ENCODE measurements at places on chromosomes 13 and 19.

GRCh38 chr13:39565036-39565949 lies 37.7 kb downstream of the LHFPL6 start:
- no peak for DNase-seq

DNA sequence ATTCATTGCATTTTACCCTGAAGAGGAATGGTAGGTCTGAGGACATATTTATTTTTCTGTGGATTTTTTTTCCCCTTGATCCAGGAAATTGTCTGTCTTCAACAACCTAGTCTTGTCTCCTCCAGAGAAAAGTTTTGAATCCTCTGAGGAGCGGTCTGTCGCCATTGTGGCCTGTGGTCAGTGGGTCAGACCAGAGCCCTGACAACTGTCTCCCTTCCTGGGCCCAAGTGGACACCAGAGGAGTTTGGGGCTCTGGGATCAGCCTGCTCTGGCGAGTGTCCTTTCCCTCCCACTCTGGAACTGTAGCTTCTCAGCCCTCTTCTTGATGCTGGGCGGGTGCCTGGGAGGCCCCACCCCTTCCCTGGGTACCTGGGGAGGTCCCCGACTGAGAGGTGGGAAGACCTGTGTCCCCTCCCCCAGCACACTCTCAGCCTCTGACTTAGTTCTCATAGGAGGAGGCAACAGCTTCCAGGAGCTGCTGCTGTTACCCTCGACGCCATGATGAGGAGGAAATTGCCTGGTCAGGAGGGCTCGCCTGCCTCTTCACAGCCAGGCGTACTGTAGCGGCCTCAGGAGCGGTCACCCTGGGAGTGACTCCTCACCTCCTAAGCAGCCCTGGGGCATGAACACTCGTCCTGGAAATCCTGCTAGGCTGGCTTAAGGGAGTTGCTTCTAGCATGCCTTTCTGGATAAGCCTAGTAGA lies 110.3 kb downstream of the GGACT start:
- DNase-seq, result no peak

GRCh38 chr13:98075048-98075447 lies 67.8 kb upstream of the FARP1 start:
- DNase-seq, result no peak

DNA sequence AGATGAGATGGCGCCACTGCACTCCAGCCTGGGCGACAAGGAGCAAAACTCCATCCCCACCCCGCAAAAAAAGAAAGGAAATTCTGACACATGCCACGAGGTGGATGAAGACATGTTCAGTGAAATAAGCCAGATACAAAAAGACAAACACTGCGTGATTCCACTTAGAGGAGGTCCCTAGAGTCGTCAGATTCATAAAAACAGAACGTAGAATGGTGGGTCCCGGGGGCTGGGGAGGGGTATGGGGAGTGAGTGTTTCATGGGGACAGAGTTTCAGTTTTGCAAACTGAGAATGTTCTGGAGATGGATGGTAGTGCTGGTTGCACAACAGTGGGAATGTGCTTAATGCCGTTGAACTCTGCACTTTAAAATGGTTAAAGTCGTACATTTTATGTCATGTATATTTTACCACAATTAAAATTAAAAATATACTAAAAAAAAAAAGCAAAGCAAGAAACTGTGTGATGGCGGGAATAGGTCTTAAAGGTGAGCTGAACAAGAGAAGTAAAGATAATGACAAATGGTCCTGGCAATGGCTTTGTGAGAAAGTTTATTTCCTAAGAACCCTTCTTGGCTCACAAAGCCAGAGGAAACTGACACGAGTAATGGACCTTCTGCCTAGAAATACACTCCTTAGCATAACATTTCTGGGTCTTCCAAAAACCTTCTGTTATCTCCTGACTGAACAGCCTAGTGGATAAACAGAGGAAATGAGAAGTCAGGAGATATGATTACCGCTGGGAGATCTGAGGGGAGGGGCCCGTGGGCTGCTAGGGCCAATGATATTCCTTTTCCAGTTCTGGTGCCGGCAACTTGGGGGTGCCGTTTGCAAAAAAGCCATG lies 4.2 kb upstream of the SPC24 start:
- DNase-seq, result no peak

- no peak for DNase-seq
These were observed 665 bp upstream of the ATG4D start for GRCh38 chr19:10543059-10543419.

GRCh38 chr13:66501181-66501580 lies 729.0 kb downstream of the PCDH9 start:
- no peak for DNase-seq

GRCh38 chr19:13128583-13128982 lies 10.5 kb downstream of the NACC1 start:
- DNase-seq, result no peak

DNA sequence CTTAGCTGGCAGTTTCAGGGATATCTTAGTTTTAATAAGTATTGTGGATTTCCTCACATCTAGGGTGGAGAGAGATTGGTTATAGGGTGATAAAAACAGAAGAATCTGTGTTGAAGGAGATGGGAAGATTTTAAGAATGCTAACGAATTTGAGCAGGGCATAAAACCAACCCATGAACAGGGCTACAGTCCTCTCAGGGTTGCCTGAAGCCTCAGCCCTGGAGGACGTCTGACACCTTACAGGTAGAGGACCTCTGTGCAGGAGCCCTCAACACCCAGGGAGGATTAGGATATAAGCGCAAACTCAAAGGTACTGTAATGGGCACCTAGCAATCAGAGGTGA lies 461 bp upstream of the WASF3 start:
- DNase-seq, result no peak

- DNase-seq, result no peak
These were observed 75.9 kb downstream of the TNFSF11 start for GRCh38 chr13:42649831-42650230.

DNA sequence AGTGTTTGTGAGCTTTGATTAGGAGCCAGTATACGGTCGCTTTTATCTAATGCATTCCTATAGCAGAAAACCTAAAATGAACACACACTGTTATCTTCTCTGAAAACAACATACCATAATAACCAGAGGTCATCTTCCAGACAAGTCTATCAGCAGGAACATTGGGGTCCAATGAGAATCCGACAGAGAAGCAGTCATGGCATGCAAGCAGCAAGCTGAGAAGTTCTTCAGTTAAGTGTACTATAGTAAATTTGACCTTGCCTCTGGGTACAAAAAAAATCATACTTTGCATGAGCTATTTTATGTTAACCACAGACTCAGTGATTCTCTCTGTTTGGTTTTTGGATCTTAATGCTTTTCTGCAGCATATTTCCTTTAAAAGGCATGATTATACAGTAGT lies 1505.1 kb downstream of the PCDH9 start:
- DNase-seq, result no peak

- no peak for DNase-seq
These were observed 3.0 kb upstream of the LGALS14 start for GRCh38 chr19:39701291-39701690.

DNA sequence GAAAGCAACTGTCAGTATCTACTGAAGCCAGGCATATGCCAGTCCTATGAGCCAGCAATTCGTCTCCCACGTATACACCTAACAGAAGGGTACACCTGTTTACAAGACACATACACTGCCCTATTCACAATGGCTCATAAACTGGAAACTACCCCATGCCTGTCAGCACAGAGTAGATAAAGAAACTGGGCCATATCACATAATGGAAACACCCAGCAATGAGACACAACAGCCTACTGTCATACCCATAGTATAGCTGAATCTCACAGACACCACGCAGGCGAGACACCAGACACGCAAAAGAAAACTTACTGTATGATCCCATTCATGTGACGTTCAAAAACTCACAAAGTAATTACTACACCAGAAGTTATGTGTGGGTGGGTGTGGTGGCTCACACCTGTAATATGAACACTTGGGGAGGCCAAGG lies 15.7 kb downstream of the NOSIP start:
- DNase-seq, result peak; percentile 81

DNA sequence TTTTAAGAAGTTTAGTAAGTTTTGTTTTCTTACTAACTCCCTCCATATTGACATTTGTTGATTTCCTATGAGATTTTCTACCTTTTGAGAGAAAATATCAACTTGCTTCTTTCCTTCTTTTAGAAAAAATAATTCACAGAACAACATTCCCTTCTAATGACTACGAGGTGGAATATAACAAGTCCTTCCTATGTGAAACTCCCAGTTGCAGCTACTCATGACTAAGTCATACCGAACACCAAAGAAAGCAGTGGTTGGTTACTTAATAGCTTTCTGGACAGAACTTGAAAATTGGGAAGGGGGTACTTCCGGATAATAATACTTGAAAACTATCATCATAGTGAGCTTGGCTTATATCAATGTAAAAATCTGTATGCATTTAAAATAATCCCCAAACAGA lies 144.8 kb downstream of the DACH1 start:
- DNase-seq, result no peak
